ENCODE measurements at places on chromosomes 7 and 10.

- DNase-seq = no peak
Observed at GRCh38 chr10:131485732-131486131, 174.2 kb upstream of the TCERG1L start.

- no peak for DNase-seq
Observed at GRCh38 chr7:31029251-31030042, 22.7 kb upstream of the ADCYAP1R1 start.

GRCh38 chr7:25496476-25497368 is 268.4 kb upstream of the NPVF start:
- no peak for DNase-seq

DNA sequence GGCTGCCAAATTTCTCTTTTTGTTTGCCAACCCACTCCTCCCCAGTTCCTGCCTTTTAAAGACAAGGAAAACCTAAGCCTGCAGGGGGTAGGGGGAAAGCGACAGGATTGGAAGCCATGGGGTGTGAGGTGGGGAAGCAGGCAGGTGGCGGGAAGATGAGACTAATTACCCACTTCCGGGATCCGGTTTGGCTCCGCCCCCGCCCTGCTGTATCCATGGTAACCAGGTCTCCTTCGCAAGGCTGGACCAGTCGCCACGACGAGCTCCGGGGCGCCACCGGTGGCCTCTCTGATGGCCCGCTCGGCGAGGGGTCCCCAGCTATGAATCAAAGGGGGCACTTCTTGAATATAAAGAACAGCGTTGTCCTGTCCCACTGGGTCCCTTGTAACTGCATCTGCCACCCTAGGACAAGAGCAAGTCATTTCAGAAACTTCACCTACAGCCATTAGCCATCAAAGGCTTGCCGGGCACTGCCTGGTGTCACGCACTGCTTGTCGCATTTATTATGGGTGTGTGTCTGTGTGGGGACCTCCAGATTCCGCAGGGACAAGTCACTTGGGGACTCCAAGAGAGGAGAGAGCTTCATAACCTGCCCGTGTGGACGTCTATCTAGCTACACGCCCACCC is 55.4 kb upstream of the LMTK2 start:
- no peak for DNase-seq

DNA sequence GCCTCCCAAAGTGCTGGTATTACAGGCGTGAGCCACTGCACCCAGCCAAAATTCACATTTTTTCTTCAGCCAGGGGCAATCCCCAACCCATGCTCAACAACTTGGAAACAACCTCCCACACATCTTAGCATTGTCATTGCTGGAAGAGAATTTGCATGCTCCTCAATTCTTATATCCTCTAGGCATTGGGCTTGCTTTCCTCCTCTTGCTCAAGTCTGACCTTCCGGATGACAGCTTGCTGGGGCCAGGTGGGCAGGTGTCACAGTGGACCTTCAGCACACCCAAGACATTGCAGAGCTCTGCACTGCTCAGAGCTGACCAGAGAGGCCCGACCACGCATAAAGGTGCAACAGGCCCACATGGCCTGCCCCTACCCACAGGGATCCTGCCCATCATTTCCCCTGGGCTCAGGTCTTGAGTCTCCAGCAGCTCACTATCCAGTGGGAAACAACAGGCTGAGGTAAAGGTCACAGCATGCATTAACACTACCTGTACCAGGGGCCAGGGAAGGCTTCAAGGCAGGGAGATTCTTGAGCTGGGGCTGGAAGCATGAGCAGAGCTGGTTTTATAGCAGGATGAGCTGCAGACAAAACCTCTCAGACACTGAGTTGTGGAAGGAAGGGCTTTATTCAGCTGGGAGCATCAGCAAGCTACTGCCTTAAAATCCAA is 6.8 kb upstream of the GPR15LG start:
- DNase-seq = no peak

- DNase-seq = no peak
Observed at GRCh38 chr10:118853916-118854315, 99.1 kb upstream of the CACUL1 start.

DNA sequence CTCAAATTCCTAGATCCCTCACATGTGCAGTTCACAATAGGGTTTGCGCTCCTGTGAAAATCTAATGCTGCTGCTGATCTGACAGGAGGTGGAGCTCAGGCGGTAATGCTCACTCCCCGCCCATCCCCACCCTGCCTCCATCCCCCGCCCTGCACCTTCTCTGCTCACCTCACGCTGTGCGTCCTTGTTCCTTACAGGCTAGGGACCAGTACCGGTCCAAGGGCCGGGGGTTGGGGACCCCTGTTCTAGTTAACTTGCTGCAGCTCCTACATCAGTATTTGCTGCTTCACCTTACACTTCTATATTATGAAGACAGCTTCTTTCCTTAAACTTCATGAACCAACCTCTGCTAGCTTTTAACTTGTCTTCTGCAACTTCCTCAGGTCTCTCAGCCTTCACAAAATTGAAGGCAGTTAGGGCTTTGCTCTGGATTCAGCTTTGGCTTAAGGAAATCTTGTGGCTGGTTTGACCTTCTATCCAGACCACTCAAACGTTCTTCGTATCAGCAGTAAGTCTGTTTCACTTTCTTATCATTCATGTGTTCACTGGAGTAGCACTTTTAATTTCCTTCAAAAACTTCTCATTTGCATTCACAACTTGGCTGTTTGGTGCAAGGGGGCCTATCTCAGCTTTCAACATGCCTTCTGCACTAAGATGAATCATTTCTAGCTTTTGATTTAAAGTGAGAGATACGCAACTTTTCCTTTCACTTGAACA is 1.7 kb upstream of the TNKS2 start:
- DNase-seq = no peak

DNA sequence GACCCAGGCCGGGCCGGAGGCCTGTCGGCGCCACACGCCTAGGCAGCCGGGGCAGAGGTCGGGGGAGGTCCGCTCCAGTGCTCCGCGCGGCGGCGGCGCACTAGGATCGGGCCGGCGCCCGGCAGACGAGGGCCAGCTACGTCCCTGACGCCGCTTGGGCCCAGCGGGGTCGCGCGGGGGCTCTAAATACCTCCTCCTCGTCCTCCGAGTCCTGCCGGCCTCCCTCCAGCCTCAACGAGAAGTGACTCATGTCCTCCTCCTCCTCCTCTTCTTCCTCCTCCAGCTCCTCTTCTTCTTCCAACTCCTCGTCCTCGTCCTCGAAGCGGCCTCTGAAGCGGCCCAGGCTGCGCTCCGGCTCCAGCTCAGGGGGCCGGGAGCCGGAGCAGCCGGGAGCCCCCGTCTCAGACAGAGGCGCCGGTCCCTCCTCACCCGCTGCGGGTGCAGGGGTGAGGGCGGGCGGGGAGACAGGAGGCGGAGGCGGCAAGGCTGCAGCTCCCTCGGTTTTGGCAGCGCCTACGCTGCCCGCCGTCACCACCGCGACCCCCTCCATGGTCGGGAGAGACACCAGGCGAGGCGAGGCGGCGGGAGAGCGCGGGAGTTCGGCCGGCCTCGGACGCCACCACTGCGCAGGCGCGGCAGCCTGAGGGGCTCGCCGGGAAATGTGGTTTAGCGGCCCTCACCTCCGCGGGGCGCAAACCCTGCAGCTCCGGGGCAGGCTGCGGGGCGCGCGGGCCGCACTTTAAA is at the start of gene PCGF6:
TSS of gene PCGF6 (minus strand) at position 624 of the 744 bp plus-strand sequence. CDS start at position 550, 74 bp downstream.
- peak; percentile 76 for DNase-seq

GRCh38 chr7:149223176-149223575 is 16.3 kb upstream of the ZNF212 start:
- DNase-seq = no peak

- DNase-seq = no peak
Observed at GRCh38 chr7:40799-41750, 151.3 kb upstream of the FAM20C start.

- no peak for DNase-seq
Observed at GRCh38 chr7:65429642-65430343, 56.1 kb downstream of the ZNF92 start.
